ENCODE measurements at places on chromosomes 4 and X.

DNA sequence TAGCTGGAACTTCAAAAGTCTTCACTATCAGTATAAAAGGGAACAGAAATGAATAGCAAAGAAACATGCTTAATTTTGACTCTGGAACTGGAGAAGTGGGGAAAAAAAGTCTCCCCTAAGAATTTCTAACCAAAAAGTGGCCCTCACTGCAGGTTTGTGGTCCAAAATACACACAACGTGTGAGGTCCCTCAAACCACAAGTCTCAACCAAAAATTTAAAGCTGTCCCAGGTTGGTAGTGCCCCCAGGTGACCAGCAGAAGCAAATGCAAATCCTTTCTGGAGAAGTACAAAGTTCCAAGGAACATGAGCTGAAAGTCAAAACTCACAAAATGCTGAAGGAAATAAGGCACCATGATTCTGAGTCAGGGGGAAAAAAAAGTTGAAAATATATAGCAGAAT is 23.6 kb upstream of the VAMP7 start:
- DNase-seq, result no peak

GRCh38 chr4:77473509-77473908 is 132.1 kb upstream of the CXCL13 start:
- DNase-seq, result no peak

GRCh38 chr4:4456351-4456750 is 69.4 kb downstream of the NSG1 start:
- no peak for DNase-seq

DNA sequence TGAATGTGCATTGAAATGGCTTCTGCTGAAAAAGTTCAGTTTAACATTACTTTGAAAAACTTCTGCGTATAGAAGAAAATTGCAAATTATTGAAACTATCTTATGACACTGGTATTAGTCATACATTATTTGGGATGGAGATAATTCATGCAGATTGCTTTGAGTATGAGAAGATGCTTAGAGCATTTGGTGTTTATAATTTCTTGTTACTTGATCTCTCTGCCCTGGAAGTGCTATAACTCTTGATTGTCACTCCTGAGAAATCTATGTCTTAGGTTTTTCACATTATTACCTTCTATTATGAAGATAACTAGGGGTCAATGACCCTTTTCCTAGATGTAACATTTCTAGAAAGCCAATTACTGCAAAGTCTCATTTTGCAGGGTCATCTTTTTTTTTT is 36.4 kb downstream of the TMEM131L start:
- DNase-seq, result no peak

DNA sequence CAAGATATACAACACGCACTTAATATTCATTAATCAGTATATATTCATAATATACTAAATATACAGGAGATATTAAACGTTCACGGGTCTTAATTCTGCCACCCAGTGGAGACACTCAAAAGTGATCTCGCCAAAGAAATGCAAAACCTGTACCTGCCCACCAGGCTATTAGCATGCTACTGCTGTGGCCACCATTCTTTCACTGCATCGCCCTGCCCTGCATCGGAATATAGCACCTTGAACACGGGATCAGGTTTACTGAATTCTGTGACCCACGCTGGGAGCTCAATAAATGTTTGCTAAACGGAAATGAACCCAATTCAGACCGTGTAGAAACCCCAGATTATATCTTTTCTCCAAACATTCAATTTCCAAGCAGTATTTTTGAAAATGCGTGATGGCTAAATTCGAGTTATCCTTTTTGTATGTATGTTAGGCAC is 840 bp upstream of the CLCN3 start:
- DNase-seq, result peak; percentile 61

DNA sequence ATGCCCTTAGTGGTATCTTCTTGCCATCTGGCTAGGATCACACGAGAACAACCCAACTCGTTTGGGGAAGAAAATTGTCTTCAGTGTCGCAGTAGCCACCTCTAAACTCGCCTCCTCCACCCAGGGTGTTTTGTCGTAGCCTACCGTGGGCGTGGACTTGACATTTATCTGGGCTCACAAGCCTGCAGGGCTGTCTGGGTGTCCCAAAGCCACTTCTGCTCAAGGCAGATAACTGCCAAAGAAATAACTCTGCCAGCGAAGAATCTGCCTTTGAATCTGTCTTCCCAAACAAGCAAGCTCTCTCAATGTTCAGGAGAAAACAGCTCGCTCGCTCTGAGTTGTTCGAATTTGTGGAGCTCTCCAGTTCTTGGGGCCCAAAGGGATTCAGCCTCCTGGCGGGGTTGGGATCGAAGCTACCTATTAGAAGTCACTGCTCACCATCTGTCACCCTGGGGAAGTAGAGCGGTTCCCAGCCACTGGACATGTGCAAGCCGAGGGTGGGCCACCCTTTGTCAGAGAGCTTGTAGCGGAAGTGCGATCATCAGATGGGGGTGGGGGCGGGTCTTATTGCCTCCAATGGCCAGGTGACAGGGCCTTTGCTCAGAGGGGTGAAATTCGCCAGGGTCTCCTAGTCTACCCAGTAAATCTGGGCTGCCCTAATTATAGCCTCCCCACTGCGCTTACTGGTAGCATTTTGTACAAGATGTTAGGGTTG is 14.8 kb downstream of the BLOC1S4 start:
- no peak for DNase-seq

- no peak for DNase-seq
These were observed 702 bp downstream of the MMGT1 start for GRCh38 chrX:135973025-135973547.

GRCh38 chr4:15847746-15848145 is 69.6 kb downstream of the CD38 start:
- DNase-seq, result no peak

DNA sequence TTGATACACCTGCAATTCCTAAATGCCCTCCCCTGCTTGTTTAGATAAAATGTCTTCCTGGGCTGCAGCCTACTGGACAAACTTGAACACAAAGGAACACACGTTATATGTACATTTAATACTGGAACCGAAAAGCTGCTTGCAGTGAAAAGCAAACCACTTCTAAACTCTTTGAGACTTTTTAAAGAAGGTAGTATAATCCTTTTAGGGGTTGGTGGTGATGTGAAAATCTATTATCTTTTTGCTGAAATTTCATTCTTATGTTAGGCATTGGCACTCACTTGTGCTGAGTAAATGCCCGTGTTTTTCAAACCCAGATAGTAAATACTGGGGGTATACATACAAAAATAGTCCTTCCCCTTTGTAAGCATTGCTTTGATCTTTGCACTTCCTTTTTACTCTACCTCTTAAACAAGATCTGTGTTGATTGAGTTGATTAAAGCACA is 2.2 kb downstream of the NFKB1 start:
- DNase-seq, result no peak

- no peak for DNase-seq
These were observed 36.6 kb downstream of the IRF2 start for GRCh38 chr4:184437565-184438265.
